ENCODE measurements at places on chromosomes 1 and 21.

DNA sequence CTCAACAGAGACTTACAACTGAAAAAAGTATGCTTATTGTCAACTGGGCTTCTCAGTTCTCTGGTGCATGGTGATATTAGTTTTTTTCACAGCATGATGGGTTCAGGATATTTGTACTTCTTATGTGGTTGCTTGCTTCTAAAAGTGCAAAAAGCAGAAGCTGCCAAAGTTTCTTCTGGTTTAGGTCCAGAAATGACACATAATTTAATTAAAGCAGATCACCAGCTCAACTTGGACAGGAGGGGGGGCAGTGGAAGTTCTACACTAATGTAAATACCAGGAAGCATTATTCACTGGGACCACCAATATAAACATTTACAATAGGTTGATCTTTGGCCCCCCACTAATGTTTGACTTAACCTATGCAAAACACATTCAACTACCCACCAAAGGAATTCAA is 354.8 kb upstream of the BRINP3 start:
- no peak for DNase-seq

DNA sequence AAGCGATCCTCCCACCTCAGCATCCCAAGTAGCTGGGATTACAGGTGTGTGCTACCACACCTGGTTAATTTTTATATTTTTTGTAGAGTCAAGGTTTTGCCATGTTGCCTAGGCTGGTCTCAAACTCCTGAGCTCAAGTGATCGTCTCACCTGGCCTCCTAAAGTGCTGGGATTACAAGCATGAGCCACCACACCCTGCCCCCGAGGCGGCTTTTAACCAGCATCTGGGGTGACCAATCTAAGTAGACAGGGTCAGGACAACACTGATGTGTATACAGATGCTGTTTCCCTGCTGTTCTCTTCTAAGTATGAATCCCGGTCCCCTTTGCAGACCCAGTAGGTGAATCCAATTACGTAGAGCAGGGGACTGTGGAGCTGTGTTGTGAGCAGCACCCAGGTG is 23.9 kb downstream of the THAP3 start:
- DNase-seq, result no peak

DNA sequence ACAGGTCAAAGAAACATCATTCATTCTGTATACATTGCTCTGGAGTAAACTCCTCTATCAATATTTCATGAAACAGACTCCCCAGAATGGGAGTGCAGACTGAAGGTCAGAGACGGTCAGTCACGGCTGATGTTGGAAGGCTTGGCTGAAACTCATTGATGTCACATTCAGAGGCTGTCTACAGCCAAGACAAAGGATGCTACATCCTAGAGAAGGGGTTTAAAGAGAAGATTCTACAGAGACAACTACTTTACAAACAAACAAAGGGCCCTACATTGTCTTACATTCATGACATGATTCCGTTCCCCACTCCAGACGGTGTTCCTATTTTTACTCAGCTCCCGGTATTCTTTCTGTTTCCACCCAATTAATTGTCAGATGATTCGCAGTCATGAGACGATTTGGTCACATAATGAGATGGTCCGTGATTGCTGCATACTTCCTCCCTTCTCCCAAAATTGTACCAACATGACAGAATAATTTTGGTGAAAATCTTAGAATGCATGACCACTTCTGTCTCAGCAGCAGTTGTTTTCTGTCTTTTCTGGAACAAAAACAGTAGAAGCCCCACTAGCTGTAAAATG is 73.8 kb upstream of the VAV3 start:
- no peak for DNase-seq

DNA sequence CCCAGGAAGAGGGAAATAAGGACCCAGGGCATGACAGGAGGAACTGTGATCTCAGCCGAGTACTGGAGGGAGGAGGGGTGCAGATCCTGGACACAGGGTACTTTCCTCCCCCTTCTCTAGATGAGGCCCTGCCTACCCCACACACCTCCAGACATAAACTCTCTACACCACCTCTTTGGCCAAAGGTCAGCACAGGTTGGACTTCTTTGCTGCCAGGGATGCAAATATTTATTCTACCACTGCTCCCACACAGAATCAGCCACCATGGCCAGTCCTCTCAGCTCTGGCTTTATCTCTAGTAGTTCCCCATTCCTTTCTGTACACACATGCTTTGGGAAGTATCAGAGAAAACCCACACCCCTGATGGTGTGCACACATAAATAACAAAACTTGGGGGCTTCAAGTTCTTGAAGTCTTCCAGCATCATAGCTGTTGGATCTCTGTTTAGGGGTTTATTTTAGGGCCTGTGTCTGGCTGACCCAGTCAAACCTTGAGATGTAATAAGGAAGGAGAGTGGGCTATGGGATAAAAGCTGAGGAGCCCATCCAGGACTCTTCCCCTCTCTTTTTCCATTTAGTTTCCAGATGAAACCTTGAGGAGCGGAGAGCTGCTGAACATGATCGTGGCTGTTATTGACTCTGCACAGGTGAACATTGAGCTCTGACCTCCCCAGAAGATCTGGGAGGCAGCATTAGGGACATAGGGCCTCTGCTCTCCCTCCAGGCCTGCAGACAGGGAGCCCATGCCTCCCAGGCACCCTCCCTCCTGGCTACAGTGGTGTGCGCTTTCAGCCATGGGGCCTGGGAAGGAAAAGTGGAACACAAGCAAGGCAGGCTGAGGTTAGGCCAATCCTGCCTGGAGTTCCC is 6.7 kb upstream of the SLC27A3 start:
- DNase-seq, result no peak

Measured in stimulated activated CD4-positive, alpha-beta T cell treated with anti-CD3 and anti-CD28 coated beads, Interleukin-2, amount 100 ng/mL, for 24 hours (primary cell).